Fibroblast of skin of right biceps (primary cell): ENCODE measurements at places on chromosomes 6 and 20.
A peak's percentile ranks its signal among the peaks of the same experiment; 100 is the strongest.

- DNase-seq: no peak
Observed at GRCh38 chr20:5488823-5489222, 172.1 kb upstream of the PROKR2 start.

DNA sequence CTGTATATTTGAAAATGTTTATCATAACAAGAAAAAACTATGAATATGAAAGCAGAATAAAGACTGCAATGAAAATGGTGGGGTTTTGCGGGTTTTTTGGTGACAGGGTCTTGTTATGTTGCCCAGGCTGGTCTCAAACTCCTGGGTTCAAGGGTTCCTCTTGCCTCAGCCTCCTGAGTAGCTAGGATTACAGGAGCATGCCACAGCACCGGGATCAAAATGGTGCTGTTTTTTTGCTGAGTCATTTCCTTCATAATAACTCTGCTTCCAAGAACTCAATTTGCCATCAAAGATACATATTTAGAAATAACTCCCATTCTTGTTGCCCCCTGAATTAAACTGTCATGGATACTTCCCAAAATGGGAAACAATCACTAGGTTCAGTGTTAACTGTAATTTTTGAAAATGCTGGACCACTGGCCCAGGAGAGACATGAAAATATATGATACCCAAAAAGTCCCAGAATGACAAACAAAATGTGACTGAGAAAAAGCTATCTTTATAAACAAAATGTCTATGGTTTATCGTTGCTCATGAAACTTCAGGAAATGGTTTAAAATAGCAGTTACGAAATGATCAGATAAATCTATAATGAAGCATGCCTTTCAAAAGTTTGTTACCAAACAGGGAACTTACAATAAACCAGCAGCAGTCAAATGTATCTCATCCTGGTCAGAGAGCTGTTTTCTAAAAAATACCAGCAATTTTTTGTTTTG lies 32.2 kb downstream of the ILRUN start:
- peak; percentile 65 for DNase-seq

DNA sequence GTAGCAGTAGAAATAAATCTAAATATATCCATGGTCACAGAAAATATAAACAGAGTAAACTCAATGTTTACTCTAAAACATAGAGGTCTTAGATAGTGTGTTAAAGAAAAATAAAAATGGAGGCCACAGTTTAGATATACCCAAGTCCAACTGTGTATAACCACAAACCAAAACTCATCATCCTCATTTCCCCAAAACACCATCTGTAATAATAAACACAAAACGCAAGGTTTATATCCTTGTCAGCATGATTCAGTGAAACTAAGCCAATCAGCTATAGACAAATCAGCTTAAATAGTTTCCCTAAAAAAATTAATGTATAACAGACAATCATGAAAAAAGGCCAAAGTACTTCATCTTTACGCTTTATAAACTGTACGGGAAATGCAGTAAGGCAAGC lies 2.7 kb upstream of the HACE1 start:
- peak; percentile 34 for DNase-seq

DNA sequence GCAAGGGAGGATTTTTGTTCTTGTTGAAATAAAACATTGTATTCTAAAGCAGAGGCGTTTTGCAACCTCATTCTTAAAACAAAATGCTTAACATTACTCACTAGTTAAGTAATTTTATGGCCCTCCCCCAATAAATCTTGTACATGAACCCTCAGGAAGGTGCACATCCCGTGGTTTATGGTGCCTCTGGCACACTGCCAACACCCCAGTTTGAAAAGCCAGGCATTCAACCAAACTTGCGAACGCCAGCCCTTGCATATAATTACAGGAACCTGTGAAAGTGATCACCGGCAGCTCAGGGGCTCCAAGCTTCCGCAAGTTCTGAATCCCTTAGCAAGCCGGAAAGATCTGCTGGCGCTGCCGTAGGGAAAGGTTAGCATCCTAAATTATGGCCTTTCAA lies 1109.0 kb upstream of the FLRT3 start:
- peak; percentile 14 for DNase-seq

DNA sequence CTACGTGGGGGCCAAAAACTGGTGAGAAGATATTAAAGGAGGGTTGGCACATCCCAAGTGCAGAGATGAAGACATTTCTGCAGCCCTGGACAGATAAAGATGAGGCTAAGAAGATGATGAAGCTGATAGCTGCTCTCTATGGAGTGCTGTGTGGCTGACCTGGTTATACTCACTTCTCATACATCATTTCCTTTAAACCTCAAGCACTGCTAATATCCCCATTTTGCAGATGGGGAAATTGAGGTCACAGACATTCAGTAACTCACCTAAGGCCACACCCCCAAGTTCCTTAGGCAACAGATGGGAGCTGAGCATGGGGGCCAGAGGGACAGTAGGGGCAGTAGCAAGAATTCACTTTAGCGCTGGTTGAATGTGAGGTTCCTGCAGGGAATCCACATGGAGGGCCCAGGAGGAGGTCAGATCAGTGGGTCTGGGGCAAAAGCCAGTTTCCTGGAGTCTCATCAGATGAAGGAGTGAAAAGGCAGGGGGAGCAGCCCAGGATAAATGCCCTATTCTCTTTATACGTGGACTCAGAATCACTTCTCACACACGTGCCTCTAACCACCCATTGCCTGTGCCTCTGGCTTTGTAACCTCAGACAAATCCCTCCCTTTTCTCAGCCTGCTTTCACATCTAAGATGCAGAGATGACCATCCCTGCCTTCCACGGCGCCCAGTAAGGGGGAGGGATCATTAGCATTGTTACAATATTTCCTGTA lies 125.8 kb downstream of the NFATC2 start:
- DNase-seq: no peak

GRCh38 chr6:3918469-3918868 lies 69.3 kb downstream of the FAM50B start:
- no peak for DNase-seq

DNA sequence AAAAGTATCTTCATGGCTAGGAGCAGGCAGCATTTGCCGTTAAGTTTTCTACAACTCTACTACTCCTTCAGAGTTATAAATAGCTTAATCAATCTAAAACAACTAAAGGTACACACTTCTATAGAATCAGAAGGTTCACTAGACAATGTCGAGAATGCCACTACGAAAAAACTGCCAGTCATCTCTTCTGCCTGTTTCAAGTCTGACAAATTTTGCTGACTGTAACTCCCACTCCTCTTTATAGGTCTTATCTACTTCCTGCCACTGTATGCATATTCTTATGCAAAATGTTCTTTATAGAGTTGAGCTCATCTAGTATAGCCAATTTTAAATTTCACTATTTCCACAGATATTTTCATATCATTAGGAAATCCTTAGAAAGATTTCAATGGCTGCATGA lies 160.1 kb downstream of the EYS start:
- no peak for DNase-seq

DNA sequence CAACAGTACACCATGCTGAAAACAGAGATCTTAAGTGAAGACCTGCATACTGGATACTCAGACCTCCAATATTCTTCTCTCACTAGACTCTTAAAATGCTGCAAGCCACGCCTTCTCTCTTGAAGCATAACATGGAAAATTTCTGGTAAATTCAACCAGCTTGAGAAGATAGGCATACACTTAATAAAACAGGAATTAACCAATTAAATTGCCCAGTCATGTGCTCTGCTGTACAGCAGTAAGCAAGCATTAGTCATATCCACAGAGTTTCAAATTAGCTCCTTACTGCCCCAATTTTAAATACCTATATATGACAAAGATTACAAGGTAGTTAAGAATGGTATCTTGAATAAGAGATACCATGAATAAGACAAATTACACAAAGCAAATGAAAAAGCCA lies 53.8 kb downstream of the C6orf58 start:
- DNase-seq: no peak

DNA sequence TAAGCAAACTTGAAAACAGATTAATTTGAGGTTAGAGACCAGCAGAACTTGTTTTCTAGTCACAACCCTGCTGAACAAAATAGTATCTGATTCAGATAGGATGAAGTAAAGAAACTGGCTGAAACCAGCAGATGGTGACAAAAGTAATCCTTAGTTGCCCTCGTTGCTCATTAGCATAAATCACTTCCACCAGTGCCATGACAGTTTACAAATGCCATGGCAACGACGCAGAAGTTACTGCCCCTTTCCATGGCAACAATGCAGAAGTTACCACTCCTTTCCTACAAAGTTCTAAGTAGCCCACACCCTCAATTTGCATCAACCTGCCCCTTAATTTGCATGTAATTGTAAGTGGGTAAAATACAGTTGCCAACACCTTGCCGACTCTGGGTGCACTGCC lies 23.7 kb downstream of the SNRPB start:
- DNase-seq: no peak

- peak; percentile 64 for DNase-seq
Observed at GRCh38 chr20:48626226-48626937, 201.4 kb downstream of the PREX1 start.

- DNase-seq: no peak
Observed at GRCh38 chr6:29563435-29563965, 4.0 kb upstream of the UBD start.

DNA sequence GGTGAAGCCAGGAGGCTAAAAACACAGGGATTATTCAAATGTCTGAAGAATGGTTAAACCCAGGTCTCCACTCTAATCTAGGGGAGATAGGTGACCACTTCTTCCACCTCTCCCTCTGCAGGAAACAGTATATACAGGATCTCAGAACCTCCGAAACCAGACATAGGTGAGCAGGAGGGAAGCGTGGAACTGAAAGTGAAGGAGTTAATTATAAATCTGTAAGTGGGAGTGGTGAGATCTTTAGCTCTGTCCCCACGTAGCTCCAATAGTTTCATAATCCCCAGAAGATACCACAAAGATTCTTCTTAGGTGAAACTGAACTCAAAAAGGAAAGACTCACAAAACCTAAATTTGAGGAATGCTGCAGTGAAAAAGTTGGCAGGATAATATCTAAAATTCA lies 76.8 kb downstream of the THEMIS start:
- peak; percentile 10 for DNase-seq

DNA sequence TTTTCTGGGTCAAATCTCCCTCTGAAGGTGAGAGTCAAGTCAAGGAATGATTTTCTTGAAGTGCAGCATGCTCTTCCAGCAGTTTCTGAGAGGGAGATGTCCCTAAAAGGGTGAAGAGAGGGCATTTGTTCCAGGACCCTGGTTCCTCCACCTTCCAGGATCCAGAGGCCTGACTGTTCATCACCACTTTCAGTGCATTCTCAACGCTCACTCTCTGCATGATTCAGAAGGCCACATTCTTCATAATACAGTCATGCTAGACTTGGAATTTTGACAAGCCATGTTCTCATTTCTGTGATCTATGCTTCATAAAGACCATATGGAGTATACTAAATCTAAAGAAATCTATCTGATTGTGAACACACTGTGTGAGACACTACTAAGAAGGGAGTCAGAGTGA lies 85.1 kb downstream of the PDE7B start:
- peak; percentile 99 for DNase-seq

DNA sequence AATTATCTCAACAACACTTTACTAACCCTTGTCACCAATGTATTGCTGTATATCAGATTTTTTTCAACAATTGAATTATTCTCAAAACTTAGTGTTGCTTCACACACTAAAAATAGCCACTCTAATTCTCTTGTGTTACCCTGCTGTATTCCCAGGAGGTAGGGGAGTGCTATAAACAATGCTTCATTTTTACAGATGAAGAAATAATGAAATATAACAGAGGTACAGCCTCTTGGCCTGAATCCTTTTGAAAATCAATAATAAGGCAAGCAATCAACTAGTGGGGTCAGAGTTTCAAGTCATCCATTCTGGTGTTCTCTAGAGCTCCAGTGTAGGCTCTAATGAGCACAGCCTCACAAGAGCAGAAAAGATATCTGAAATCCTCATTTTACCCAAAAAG lies 10.9 kb downstream of the HIVEP2 start:
- no peak for DNase-seq

DNA sequence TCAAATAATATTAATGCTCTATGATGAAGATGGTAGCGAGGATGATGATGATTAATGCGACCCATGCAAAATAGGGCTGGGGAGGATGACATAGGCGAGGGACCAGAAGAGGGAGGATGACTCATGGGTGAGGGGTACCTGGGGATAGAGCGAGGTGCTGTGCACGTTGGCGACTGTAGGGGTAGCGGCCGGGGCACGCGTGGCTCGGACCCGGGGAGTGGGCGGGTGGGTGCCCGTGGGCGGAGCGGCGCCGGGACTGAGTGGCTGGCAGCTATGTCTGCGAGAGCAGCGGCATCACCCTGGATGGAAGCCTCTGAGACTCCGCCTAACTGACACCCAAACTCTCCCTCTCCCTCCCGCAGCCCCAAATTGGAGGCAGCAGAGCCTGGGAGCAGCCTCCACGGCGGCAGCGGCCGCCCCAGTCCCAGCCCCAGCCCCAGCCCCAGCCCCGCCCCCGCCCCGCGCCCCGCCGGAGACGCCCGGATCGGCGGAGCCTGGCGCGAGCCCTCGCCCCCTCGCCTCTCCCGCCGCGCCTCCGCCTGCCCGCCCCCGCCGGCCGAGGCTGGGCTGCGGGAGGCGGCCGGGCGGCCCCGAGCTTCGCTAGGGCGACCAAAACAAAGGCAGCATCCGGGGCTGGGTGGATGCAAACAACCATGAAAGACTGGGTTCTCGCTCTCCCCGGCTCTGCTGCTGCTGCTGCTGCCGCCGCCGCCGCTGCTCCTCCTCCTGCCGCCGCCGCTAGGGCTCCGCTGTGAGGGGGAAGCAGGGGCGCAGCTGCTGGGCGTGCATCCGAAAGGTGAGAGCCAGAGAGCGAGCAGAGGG lies at the start of gene RIMS1:
RIMS1 (plus strand) TSS at position 367 of the 822 bp plus-strand sequence. CDS start 474 bp downstream, outside the sequence.
- DNase-seq: peak; percentile 34

DNA sequence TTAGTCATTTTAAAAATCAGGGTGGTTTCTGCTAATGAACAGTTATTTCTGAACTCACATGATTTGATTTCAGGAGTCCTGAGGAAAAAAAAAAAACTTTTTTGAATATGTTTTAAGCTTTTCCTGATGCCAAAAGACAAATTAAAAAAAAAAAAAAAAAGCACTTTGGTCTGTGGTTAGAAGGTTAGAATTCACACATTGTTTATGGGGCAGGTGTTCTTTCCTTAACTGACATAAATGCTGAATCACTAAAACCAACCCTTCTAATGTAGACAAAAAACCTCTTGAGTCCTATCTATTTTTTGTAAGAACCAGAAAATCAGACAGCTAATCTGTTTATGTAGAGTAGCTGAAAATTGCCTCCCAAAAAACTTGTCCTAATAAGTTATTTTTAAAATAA lies 20.4 kb downstream of the THEMIS start:
- no peak for DNase-seq

DNA sequence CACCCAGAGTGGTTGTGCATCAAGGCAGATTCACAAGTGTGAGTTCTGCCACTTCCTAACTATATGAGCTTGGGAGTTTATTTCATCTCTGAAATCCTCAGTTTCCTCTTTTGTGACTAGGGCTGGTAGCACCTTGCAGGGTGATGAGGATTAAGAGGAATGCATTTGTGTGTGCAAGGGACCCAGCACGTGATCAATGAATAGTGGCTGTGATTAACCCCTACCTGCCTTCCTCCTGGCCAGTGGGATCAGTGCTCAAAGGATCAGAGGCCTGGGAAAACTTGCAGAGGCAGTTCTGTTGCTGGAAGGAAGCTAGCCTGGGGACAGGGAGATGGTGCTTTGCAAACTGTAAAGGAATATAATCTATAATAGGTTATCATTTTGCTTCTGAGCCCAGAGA lies 7.3 kb downstream of the SDC4 start:
- DNase-seq: no peak

GRCh38 chr20:61935926-61936700 lies 129.6 kb downstream of the TAF4 start:
- DNase-seq: no peak
